Fibroblast of skin of left quadriceps (primary cell): ENCODE measurements at places on chromosomes 13 and 19.

GRCh38 chr13:72653506-72653905, 73.9 kb downstream of the MZT1 start:
- no peak for DNase-seq

DNA sequence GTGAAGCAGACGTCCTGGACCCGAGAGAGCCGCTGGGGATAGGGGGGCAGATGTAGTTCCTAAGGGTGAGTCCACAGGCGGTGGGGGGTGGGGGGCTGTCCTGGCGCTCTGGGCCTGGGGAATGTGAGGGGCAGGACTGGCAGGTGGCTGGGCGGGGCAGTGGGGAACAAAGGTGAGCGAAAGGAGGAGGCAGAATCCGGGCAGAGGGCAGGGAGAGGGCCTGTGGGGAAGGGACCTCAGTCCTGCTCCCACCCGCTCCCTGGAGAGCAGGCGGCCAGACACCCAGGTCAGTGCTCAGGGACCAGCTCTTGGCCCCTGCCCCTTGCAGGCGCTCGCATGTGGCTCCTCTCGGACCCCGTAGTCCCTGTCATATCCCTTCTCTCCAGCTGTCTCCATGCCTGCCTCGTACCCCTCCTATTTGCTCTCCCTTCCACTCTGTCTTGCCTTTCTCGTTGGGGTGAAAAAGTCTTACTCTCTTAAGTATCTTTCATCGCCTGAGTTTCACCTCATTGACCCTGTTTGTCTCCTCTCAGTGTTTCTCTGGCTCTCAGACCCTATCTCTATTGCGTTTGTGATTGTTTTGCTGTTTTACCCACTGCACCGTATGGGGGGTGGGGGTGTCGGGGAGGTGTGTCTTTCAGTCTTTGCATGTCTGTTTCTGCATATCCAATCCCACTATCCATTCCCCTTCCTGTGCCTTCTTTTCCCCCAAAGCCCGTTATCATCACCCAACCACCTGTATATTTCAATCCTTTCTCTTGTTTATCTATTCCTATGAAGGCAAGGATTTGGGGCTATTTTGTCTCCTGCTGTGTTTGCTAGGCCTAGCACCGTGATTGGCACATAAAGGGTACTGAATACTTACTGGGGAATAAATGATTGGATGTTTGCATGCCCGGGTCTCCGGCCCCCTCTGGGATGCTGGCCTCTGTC, 5.8 kb downstream of the SPHK2 start:
- no peak for DNase-seq

GRCh38 chr13:65943708-65944107, 1286.4 kb downstream of the PCDH9 start:
- DNase-seq: no peak

- DNase-seq: peak; percentile 56
Observed at GRCh38 chr13:19957320-19958154, 990 bp upstream of the ZMYM2 start.

GRCh38 chr19:18594096-18594823, 5.7 kb downstream of the REX1BD start:
- peak; percentile 45 for DNase-seq

- DNase-seq: no peak
Observed at GRCh38 chr19:38788478-38789243, at the start of gene LGALS7B. Gene LGALS7B, plus strand, starts transcription at chr19:38789200. Its CDS starts 27 bp downstream, at chr19:38789227.

DNA sequence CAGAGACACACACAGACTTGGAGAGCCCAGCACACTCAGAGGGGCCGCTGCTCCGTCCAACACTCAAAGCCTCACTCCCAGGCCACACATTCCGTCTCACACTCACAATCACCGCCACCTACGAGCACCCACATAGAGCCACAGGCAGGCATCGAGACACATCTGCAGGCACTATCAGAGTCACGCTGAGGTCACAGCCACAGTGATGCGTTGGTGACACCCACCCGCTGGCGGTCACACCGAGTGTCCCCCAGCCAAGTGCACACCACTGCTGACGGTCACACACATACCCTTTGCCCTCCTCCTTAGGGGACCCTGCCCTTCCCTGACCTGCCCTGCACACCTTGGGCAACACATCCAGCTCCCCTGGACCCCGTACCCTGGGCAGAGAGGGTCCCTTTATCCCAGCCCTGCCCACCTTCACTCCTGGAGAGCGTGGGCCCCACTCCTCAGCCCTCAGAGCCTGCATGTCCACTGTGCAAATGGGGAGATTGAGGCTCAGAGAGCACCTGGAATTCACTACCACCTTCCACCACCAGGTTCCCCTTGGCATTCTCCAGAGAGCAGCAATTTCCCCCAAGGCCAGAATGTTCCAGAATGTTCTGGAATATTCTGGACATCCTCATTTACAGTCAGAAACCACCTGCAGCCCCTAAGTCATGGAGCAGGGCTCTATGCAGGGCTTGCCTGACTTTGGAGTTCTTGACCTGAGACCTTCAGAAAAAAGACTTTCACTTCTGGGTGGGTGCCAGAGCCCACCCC, 5.4 kb downstream of the FUT5 start:
- no peak for DNase-seq

- no peak for DNase-seq
Observed at GRCh38 chr19:45206328-45206727, 27.7 kb downstream of the BLOC1S3 start.

DNA sequence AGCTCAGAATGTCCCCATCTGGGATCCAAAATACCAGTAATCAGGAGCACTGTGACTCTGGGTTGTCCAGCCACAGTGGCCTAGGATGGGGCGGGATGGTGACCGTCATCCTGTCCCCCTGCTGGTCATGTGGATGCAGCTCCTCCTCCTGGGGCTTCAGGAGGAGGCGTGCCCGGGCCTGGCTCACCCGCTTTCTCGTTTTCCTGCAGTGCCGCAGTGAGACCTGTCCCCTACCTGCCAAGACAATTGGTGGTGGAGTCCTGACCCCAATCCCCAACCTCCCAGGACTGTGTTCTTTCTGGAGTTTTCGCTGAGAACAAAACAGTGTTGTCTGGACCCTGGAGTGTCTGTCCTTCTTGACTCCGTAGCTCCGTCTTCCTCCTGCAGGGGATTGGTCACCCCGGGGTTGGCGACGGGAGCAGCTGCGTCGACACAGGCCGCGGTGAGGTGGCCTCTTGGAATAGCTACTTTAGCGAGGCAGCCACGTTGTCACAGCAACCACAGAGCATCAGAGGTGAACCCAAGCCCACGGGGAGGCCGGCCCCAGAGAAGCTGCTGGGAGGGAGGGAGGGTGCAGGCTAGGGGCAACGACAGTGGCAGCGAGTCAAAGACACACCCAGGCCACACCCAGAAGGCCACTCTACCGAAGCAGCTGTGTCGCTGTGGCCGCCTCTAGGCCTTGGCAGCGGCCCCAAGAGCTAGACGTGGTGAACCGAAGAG, 10.2 kb upstream of the EMC10 start:
- no peak for DNase-seq

GRCh38 chr13:31008400-31009115, 76.1 kb downstream of the TEX26 start:
- no peak for DNase-seq

- DNase-seq: no peak
Observed at GRCh38 chr19:58330458-58330857, 3.7 kb downstream of the ZSCAN22 start.

DNA sequence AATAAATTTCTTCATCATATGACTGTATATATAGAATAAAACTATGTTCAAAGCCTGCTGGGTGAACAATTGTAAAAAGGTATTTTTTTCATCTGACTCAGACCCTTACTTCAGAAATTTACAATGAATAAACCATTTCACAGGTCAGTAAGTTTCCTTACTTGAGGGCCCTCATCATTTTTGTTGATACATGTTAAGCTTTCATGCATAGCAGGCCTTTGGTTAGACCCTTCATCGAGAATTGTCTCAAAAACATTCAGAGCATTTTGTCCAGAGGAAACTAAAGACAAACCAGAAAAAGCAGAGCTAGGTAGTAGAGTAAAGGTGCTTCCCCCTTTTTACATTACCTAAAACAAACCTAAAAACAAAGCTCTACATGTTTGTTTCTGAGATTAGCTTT, 46.2 kb downstream of the FNDC3A start:
- DNase-seq: no peak

DNA sequence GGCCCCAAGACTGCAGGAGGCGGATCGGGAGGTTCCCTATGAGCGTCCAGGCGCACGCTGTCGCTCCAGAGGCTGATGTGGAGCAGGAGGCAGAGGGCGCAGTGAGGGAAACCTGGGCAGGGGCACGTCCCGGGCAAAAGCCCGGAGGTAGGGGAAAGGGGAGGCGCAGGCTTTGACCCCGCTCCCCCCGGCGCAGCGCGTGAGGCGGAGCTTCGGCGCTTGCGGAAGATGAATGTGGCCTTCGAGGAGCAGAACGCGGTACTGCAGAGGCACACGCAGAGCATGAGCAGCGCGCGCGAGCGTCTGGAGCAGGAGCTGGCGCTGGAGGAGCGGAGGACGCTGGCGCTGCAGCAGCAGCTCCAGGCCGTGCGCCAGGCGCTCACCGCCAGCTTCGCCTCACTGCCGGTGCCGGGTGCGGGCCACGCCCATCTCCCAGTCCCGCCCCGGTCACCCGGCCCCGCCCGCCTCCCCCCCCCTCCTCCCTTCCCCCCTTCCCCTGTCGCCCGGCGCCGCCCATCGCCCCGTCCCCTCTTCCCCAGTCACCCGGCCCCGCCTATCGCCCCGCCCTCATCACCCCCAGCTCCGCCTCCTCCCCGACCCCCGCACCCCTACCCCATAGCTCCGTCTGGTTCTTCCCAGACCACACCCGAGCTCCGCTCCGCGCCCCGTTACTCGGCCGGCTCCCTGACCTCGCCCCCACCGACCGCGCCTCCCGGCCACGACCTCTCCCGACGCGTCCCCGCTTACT, 4.1 kb downstream of the HMG20B start:
- DNase-seq: peak; percentile 50

GRCh38 chr13:21071015-21071414, 9.6 kb upstream of the LATS2 start:
- no peak for DNase-seq

GRCh38 chr19:42229855-42230351, 9.8 kb downstream of the ZNF526 start:
- no peak for DNase-seq

DNA sequence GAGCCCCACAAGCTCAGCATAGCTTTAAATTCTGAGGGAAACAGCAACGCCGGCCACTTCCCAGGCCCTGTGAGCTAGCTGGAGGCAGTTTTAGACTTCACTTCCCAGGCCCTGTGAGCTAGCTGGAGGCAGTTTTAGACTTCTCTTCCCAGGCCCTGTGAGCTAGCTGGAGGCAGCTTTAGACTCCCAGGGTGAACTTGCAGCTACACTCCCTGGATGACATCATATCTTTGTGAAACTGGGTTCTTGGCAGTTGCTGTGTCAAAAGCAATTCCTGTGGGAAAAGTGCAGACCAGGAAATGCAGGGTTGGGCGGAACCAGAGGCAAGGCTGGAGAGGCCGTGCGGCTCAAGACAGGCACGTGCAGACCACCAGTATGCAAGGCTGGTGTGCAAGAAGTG, 12.7 kb downstream of the SOX1 start:
- no peak for DNase-seq

- DNase-seq: no peak
Observed at GRCh38 chr13:51950722-51951121, 60.5 kb downstream of the ATP7B start.

- no peak for DNase-seq
Observed at GRCh38 chr13:33073338-33073737, 57.1 kb downstream of the KL start.

GRCh38 chr13:75092143-75092542, 389.8 kb downstream of the TBC1D4 start:
- DNase-seq: no peak

GRCh38 chr19:7870571-7871436, 3.4 kb downstream of the PRR36 start:
- no peak for DNase-seq

GRCh38 chr19:28435551-28436271, 777.2 kb downstream of the UQCRFS1 start:
- DNase-seq: no peak

DNA sequence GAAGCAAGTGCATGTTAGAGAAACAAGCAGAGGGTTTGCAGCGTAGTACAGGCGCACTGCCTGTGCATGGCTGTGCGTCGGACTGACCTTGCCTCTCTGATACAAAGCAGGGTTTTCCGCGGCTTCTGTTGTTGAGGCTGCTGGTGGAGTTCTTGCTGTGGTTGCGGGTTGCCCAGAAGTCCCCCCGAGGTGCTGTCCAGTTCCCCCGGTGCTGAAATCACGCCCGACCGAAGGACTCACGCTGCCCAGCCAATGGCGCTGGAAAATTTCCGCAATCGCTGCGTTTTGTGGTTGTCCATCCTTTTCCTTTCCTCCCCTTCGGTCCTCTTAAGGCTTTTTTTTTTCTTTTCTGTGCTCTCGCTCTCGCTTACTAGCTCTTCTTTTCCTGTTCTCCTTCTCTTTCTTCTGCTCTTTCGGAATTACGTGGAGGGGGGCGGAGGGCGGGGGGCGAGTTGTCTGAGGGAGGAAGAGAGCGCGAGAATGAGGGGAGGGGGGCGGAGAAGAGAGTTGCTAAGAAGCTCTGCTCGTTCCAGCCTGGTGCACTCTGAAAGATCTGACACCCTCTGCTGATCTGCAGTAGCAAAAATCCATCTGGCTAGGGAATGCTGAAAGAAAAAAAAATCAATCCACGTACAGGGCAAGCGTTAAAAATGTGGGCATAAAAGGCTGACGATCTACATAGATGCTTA, at the start of gene SLITRK1:
TSS of gene SLITRK1 (minus strand) at position 558 of the 689 bp plus-strand sequence. CDS start 967 bp downstream, outside the sequence.
- peak; percentile 25 for DNase-seq

DNA sequence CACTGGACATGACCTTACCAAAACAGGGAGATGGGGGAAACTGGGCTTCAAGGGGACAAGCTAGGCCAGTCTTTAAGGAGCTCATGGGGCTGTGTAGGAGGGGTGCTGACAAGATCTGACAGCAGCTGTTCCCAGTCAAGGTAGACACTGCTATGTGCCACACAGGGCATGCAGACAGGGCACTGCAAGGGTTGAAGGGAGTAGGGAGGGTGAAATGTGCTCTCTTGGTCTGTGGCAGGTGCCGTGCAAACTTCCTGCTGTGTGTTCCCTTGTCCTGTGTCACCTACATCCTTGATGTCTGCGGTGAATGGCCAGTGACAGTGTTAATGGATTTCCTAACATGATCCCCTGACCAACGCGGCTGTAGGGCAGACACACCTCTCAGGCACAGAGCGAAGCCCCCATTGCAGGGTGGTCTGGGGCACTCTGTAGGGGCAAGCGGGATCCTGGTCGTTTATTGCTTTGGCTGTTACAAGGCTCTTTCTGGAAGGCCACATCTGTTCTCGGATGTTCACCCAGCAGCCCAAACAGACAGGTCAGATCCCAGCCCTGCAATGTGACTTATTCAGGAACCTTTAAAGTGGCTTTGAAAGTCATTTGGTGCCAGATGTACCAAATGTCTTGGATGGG, 199.5 kb upstream of the ZNF536 start:
- DNase-seq: no peak

DNA sequence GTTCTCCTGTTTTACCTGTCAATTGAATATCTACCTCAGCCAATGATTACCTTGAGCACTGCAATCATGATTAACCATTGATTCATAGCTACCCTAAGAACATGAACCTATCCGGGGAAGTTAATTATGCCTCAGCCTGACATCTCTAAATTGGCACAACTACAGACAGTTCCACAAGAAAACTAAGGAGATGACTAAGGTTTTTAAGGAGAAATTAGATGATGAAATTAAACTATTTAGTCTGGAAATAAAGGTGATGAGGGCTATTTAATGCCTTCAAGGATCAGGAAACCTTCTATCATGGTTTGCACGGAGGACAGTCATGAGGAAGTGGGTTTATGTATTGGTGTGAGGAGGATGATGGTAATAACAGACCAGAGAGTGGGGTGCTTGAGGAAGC, 203.4 kb downstream of the COL4A1 start:
- DNase-seq: no peak
